ENCODE measurements at places on chromosomes 13 and 19. TPM values are rescaled to one million over a fixed set of nuclear protein-coding genes. Genes with fewer than 3 reads are reported as not detected.

SHD gene
- not detected for total RNA-seq

ZNF565 gene
- 1.9 TPM for total RNA-seq

PSPN gene
- 1.9 TPM for total RNA-seq

DNA sequence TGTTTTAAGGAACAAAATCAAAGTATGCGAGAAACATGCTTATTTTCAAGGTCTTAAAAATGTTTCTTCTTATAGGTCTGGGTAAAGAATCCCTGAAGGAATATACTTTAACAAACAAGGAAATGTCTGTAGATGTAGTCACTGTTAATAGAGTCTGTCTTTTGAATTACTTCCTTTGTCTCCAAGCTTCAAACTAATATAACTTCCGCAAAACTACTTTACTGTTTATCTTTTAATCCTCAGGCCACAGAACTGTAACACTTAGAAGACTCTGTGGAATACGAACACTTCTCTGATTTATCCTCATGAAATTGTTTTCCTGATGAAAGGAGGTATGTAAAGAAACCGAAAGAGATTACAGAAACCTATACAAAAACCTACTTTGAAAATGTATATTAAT, 316.0 kb downstream of the PCDH9 start:
- no peak for DNase-seq

- DNase-seq = no peak
Measured at GRCh38 chr19:28549680-28550277, 663.2 kb downstream of the UQCRFS1 start.

DNA sequence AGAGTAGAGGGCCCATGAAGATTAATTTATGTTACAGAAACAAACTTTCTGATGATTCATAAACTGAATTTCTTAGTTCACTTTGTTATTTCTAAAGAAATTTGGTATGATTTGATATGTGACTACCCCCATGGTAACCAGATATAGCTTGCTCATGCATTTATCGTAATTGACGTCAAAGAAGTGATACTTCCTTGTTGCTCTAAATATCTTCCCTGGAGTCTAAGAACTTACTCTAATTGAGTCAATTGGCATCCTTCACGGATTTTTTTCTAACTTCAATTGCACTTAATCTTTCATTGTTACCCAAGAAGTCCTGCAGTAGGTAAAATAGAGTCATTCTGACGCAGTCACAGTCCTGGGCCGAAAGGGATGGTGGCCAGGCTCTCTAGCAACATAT, 240.9 kb downstream of the GPC5 start:
- no peak for DNase-seq

- DNase-seq = no peak
Measured at GRCh38 chr13:25069911-25070310, 26.0 kb upstream of the PABPC3 start.

DNA sequence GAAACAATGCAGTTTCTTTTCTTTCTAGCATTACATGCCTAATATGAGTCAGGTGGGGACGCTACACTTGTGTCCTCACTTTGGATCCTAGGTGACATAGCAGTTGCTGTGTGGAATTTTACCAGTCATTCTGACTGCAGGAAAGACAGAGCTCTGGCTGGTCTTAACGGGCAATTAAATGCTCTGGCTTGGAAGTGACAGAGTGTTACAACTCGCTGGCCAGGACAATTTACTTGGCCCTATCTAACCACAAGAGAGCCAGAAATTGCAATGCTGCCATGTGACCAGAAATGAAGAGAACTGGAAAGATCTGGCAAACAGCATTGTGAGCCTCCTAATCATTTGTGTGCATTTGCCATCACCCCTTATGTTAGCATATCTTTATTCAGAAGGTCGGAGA, 351.1 kb downstream of the DCT start:
- no peak for DNase-seq

PCDH9 gene
- 0.38 TPM for total RNA-seq
